CD8-positive, alpha-beta memory T cell (primary cell): ENCODE measurements at places on chromosomes 6 and 20. TPM values are rescaled to one million over a fixed set of nuclear protein-coding genes. Genes with fewer than 3 reads are reported as not detected.

DNA sequence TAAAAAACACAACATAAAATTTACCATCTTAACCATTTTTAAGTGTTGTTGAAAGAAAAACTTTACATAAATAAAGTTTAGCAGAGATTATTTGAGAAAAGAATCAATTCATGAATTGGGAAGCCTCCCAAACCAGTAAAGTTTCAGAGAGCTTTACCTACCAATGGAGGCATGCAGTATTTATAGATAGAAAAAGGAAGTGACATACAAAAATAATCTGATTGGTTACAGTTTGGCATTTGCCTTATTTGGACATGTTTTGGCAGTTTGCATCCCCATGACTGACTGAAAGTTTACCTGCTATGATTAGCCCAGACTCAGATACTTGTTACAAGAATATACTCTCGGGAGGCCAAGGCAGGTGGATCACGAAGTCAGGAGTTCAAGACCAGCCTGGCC, 3.7 kb upstream of the CMTR1 start:
- no peak for DNase-seq

GRCh38 chr6:100001915-100002388, 7.9 kb upstream of the MCHR2 start:
- DNase-seq, result peak; percentile 52

DNA sequence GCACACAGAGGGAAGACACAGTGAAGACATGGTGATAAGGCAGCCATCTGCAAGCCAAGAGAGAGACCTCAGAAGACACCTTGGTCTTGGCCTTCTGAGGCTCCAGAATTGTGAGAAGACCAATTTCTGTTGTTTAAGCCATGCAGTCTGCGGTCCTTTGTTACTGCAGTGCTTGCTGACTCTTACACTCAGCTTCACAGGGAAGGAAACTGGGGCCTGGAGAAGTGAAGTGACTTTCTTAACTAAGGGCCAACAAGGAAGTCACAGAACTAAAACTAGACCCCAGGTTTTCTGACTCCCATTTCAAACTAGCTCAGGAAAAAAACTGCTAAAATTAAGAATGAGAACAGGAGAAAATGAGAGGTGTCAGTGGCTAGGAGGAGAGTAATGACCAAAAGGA, 74.3 kb downstream of the TNFRSF21 start:
- DNase-seq, result no peak

GRCh38 chr6:38676974-38677544, 25.9 kb downstream of the GLO1 start:
- DNase-seq, result no peak

DNA sequence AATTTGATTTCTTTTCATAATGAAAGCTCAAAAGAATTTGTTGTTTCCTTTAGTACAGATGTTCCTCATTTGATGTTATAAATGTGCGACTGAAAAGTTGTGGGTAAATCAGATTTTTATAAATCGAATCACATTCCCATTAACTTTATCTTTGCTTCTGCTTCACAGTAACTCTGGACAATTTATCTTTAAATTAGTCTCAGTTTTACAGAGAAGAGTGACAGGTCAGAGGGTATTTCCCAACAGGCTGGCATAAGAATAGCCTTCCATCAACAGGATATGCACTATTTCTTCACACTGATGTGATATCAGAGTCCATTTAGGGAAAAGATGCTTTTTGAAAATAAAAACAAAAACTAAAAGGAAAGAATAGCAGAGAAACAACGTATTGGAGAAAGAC, 286.9 kb downstream of the FRK start:
- DNase-seq, result no peak

DNA sequence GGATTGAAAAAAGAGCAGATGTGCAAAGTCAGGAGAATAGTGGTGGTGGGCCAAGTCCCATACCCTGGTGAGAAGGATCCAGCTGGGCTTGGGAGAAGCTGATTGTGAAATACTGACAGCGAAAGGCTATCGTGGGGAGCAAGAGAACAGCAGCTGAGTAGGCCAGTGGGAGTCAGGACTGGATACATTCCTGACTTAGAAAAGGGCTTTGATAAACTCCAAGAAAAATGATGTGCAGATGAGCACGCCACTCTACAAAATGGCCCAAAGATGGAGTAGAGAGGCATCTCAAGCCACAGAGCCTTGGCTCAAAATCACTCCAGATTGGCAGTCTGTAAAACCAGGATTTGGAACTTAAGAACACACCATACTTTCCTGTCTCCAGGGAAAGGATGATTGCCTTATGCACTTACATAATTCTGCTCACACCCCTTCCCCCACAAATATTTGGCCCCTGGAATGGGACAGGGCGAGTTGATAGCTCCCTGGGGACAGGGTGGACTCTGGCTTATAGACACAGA, 578.7 kb downstream of the MAFB start:
- DNase-seq, result no peak

CYP39A1 gene
- not detected for polyA plus RNA-seq

OLIG3 gene
- not detected for polyA plus RNA-seq

PROCR gene
- polyA plus RNA-seq, result 10.7 TPM

TXLNB gene
- polyA plus RNA-seq, result 0.35 TPM
